Fibroblast of villous mesenchyme (primary cell): ENCODE measurements at places on chromosomes 12 and 14.

- no peak for DNase-seq
Observed at GRCh38 chr14:101032433-101032832, 128.9 kb upstream of the RTL1 start.

DNA sequence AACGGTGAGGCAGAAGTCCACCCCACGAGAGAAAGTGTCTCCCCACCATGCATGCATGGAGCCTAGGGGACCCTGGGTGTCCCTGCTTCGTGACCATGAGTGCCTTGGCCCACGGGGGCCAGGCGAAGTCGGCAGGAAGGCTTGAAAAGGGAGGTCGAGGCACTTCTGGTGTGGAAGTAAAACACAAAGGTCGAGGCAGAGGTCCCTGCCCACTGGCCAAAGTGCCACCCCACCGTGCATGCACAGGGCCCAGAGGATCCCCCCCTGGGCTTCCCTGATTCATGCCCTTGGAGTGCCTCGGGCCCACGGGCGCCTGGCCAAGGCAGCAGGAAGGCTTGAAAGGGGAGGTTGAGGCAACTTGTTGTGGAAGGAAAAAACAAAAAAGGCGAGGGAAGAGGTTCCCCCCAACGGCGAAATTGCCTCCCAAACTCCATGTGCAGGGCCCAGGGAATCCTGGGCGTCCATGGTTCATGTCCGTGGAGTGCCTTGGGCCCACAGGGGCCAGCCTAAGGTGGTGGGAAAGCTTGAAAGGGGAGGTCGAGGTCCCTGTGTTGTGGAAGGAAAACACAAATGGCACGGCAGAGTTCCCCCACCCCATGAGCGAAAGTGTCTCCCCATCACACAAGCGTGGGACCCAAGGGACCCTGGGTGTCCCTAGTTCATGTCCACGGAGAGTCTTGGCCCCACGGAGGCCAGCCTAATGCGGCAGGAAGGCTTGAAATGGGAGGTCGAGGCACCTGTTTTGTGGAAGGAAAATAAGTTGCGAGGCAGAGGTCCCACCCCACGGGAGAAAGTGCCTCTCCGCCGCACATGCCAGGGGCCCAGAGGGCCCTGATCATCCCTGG lies 372.1 kb downstream of the ALG10 start:
- DNase-seq: no peak

DNA sequence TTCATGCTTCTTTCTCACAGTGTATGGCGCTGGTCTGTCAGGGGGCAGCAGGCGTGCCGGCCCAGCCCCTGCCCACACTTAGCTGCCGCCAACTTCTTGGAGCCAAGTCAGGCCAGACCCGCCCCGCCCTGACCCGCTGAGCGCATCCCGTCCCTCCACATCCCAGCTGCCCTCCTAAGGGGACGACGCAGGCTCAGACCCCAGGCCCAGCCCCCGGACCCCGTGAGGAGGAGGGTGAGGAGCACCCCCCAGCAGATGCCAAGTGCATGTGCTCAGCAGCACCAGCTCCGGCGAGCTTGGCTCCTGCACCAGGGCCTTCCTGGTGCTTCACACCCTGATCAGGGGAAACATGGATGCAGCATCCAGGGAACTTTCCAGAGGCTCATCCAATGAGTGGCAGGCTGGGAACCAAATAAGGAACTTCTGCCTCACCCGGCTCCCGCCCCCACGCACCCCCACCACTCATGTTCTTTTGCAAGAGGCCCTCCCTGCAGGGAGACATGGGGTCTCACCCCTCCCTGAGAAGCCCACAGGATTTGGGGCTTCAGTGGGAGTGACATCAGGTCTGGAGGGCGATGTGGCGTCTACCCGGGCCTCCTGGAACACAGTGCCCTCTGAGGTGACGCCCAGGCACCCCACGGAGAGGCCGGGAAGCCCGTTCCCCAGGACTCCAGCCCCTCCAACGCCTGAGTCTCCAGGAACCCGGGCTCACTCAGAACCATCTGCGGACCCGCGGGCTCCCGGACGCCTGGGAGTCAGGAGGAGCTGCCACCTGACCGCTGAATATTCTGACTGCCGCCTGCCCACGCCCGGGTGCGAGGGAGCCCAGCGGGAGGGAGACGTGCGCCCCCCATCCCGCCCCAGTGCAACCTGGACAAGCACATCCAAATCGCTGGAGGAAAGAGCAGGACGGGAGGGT lies 70.0 kb upstream of the GALNT9 start:
- no peak for DNase-seq

GRCh38 chr14:102525219-102525928 lies 15.8 kb upstream of the ANKRD9 start:
- peak; percentile 74 for DNase-seq

GRCh38 chr12:54028314-54029201 lies at the start of gene HOXC6:
Gene HOXC6 (plus strand): TSS chr12:54028440. CDS start chr12:54028522, 82 bp downstream.
- peak; percentile 78 for DNase-seq

GRCh38 chr14:30482276-30482675 lies 76.7 kb upstream of the G2E3 start:
- no peak for DNase-seq

DNA sequence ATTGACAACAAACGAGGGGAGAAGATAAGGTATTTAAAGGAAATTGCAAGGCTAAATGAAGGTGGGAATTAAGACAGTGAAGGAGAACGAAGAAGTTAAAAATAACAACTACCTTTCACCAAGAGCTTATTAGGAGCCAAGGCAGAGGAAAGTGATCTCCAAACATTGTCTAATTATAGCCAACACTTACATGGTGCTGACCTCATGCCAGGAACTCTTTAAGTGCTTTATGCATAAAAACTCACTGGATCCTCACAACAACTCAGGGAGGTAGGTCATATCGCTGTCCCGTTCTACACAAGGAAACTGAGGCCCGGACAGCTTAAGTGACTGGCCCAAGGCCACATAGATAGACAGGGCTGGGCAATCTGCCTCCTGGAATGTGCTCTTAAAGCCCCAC lies 19.5 kb downstream of the TAMALIN start:
- no peak for DNase-seq

DNA sequence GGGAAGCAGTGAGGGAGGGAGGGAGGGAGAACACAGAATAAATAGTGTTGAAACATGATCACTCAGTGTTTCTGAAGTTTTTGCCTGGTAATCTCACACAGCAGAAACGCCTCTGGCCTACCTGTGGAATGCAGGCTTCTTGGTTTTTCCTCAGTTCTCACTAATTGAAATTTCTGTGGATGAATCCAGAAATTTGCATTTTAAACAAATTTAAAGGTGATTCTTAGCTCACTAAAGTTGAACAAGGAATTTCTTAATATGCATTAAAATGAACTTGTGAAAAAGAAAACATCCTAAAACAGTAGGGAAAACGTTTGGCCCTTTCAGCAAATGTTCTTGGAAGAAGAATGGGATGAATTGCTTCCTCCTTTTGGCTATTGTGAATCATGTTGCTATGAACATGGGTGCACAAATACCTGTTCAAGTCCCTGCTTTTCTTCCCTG lies 1.4 kb downstream of the RNASE9 start:
- DNase-seq: no peak

- DNase-seq: no peak
Observed at GRCh38 chr12:116933091-116933490, 22.3 kb downstream of the FBXW8 start.

- no peak for DNase-seq
Observed at GRCh38 chr12:95184121-95184520, 33.1 kb downstream of the FGD6 start.

- DNase-seq: no peak
Observed at GRCh38 chr12:13198241-13198640, 1.7 kb downstream of the EMP1 start.

GRCh38 chr12:115660211-115660805 lies 617.2 kb downstream of the MED13L start:
- peak; percentile 37 for DNase-seq

GRCh38 chr12:111408686-111409402 lies 3.1 kb downstream of the SH2B3 start:
- no peak for DNase-seq

GRCh38 chr14:54127526-54127925 lies 170.9 kb upstream of the BMP4 start:
- no peak for DNase-seq

DNA sequence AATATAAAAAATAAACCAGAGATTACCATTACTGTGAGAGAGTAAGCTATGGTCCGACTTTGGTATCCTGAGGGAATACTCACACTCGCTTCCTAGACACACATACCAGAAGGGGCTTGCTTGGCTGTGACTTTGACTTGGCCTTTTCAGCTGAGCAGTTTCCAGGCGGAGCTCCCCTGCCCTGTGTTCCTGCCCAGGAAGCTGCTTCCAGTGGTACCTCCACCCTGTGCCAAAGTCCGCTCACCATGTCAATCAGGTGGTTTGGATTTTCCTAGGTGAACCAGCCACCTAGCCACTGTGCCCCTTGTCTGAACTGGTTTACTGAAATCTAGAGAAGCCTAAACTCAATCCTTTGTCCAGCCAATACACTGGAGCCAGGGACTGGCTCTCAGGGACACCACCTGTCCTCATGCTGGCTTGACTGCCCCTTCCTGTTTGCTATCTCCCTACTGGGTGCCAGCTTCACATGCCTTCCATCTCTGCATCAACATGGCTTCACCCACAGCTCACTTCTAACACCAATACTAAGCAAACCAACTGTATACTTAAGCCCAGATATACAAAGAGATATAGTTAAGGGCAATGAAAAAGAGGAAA lies 28.6 kb downstream of the MAX start:
- DNase-seq: no peak

GRCh38 chr14:35985474-35986218 lies 159.5 kb downstream of the BRMS1L start:
- no peak for DNase-seq

GRCh38 chr14:33271216-33271615 lies 332.5 kb downstream of the NPAS3 start:
- DNase-seq: no peak

- DNase-seq: no peak
Observed at GRCh38 chr12:93009533-93009932, 80.4 kb upstream of the EEA1 start.

DNA sequence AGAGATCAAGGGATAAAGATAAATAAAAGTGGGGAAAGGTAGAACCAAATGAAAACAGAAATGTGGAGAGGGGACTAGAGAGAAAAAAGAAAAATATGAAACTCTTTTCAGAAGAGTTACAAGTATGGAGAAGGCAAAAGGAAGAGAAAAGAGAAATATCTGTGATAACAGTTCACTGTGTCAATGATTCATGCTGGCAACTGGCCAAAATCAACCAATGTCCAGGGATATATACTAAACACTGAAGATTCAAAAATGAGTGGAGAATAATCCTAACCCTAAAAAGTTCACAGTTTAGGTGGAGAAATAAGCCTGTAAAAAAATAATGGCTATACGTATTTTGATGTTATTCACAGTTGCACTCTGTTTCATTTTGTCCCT lies 372.3 kb upstream of the KITLG start:
- DNase-seq: peak; percentile 22
